ENCODE measurements at places on chromosomes 4 and X. TPM values are rescaled to one million over a fixed set of nuclear protein-coding genes. Genes with fewer than 3 reads are reported as not detected.

RAB39B gene
- total RNA-seq = 16.6 TPM

PI4K2B gene
- 15.3 TPM for total RNA-seq

MAGEA8 gene
- total RNA-seq = not detected

COX7B2 gene
- not detected for total RNA-seq

VCX3B gene
- not detected for total RNA-seq

OTUD5 gene
- total RNA-seq = 92.0 TPM

CPLX1 gene
- total RNA-seq = 0.64 TPM

ARMCX5 gene
- 12.2 TPM for total RNA-seq

GALNTL6 gene
- total RNA-seq = not detected

STATH gene
- total RNA-seq = not detected

COL4A6 gene
- total RNA-seq = not detected

PAGE1 gene
- not detected for total RNA-seq

PFKFB1 gene
- total RNA-seq = 0.78 TPM

CRMP1 gene
- total RNA-seq = not detected

MAGEC2 gene
- total RNA-seq = not detected

MXRA5 gene
- not detected for total RNA-seq

DNA sequence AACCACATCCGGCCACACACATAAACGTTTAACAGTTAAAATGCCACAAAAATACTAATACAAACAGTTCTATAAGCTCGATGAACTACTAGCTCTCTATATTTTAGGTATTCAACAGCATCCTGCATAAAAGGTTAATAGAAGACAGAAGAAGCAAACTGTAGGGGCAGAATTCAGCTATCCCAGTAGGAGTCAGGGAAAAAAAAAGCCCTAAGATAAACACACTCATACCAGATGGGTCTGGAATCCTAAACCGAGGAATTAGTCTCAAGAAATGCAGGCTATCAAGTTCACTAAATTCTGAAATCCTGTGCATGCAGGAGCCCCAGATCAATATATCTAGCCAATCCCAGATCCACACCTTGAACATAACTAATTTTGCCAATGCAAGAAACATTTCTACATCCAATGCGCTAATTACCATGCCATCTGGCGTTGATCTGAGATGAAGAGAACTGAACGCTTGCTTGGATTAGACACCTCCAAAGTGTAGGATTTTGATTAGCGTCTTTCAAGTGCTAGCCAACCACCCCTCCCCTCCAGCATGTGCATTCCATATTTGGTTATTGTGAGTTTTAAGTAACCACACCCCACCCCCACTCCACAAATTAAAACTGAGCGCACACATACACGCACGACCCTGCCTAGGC lies 512.2 kb upstream of the INTU start:
- DNase-seq = no peak

DNA sequence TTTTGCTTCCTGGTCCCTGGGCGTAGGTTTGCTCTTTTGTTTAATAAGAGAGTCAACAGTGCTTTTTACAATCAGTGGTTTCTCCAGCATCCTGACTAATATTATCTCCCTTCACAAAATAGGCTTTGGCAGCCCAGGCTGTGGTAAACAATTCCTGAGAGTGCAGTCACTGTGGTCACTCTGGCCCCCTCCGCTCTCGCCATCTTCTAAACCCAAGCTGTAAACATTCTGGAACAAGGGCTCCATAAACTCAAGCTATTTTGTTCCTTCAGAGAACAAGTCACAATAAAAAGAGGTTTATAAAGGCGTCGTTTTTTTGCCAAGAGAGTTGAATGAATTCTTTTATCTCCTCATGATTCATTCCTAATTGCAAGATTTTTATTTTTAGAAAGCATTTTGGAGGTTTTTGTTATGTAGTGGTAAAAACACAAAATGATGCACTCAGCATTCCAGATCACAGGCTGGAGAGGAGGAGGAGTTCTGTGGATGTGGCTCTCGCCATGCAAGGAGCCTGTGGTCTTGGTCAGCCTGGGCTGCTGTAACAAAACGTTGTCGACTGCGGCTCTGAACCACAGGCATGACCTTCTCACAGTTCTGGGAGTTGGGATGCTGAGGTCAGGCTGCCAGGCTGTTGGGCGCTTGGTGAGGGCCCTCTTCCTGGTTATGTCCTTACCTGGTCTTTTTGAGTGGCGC lies 486.4 kb upstream of the FAT1 start:
- no peak for DNase-seq

DNA sequence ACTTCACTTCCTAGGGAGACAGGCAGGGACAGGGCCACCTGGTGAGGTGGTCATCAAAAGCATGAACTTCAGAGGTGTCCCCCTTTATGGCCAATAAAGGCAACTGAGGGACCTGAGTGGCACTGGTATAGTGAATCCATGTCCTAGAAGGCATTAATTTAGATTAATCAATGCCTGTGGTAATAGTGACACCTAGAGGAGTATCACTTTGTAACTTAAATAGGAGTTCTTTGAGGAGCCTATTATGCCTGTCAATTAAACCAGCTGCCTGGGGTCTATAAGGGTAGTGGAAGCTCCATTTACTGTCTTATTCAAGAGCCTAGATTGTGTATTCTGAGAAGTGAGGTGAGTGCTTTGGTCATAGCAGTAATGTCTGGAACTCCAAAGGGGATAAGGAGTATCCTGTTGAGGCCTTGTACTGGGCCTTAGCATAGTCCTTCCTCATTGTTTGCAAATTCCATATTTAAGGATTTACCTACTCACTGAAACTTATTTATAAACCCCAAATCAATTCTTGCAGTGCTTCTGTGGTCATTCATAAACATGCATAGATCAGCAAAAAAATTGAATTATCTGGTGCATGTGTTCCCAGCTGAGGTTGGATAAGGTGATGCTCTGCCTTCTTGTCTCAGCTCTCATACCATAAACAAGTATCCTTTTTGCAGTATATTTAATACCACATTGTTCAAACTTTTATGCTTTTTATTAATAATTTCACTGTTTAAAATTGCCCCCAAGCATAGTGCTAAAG lies 213.8 kb upstream of the RADX start:
- no peak for DNase-seq

DNA sequence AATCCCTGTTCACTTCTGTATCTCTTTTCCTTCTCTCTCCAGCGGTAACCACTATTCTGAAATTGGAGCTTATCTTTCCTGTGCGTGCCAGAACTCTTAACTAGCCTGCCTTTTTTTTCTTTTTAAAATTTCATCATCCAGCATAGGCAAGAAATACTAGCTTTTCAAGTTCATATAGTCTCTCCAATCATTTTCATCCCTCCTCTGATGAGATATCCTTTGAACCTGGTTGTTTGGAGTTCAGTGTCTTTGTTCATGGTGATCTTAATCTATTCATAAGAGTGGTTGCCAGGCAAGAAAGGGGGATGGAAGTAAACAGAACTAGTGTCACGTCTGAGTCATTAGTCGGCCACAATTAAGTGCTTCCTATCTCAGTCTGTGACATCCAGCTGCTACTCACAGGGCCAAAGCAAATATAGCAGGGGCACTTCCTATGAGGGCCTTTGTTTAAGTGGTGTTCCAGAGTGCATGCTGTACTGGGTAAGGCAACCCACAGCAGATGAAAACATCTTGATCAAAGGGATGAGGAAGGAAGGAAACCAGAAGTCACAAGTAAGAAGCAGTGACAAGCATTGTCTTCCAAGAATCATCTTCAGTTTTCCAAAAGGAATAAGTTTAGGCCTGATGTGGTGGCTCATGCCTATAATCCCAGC lies 56.4 kb upstream of the XIAP start:
- DNase-seq = peak; percentile 59

GRCh38 chr4:146132445-146132844 lies 43.1 kb upstream of the LSM6 start:
- no peak for DNase-seq

DNA sequence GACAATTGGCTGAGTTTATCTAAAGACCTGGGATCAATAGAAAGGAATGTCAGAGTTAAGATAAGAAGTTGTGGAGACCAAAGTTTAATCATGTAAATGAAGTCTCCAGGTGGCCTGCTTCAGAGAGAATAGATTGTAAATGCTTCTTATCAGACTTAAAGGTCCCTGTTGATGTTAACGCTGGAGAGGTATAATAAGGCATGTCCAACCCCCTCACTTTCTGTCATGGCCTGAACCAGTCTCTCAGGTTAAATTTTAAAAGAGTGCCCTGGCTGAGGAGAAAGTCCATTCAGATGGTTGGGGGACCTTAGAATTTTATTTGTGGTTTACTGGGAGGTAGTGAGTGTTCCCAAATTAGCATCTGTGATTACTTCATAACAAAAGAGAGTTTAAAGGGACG lies 86.7 kb downstream of the AKAP4 start:
- no peak for DNase-seq

GRCh38 chr4:13367244-13367643 lies 116.9 kb downstream of the RAB28 start:
- no peak for DNase-seq

- no peak for DNase-seq
Observed at GRCh38 chr4:141643557-141643956, 7.2 kb downstream of the IL15 start.

DNA sequence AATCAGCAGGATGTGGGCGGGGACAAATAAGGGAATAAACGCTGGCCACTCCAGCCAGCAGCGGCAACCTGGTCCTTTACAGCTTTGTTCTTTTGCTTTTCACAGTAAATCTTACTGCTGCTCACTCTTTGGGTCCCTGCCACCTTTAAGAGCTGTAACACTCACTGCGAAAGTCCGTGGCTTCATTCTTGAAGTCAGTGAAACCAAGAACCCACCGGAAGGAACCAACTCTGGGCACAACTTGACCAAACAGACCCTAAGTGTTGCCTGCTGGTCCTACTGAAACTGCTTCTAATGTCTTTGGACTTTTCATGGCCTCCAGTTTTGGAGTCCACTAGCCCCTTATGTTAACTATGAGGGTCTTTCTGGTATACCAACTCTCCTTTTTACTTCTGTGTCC lies 566.2 kb upstream of the IGFBP7 start:
- no peak for DNase-seq

- DNase-seq = peak; percentile 13
Observed at GRCh38 chrX:43656005-43656494, at the start of gene MAOA. Gene MAOA, plus strand, starts transcription at chrX:43656299. Its CDS starts 43 bp downstream, at chrX:43656342.

- DNase-seq = no peak
Observed at GRCh38 chr4:110055158-110055768, 142.6 kb downstream of the EGF start.

DNA sequence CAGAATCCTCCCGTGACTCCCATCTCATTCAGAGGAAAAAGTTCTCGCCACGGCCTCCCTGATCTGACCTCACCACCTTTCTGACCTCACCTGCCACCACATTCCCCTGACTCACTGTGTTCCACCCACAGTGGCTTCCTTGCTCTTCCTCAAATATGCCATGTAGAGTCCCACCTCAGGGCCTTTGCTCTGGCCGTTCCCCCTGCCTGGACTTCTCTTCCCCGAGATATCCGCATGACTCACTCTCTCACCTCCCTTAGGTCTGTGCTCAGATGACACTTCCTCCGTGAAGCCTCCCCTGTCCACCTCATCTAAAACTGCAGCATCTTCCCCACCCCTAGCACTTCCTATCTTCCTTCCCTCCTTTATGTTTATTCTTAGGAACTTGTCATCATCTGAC lies 7.2 kb upstream of the TSPYL2 start:
- no peak for DNase-seq

DNA sequence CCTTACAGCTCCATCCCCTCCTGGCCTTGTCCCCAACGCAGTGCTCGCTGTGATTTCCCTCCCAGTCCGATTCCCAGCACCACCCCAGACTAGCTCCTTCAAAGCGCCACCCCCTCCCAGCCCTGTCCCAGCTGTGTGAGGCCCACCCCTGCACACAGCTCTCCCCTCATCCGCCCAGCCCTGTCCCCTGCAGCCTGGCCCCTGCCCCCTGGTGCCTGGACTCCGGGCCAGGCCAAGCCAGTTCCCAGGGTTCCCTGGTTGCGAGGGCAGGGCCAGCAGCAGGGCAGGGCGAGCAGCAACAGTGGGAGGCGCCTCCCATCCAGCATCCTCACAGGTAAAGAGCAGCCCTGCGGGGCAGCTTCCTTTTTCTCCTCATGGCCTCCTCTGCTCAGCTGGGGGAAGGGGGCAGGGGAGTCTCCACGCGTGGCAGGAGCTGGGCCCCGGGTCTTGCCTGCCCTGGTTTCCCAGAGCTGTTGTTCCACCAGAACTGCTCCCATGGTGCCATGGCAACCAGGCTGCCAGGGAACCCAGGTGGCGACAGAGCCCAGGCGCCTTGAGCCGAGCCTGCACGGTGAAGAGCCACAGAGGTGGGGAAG lies 24.8 kb downstream of the IQSEC2 start:
- DNase-seq = no peak

- DNase-seq = no peak
Observed at GRCh38 chrX:73412930-73413329, 33.9 kb upstream of the CDX4 start.

GRCh38 chrX:24242649-24243175 lies 71.2 kb downstream of the SUPT20HL2 start:
- DNase-seq = no peak

- DNase-seq = no peak
Observed at GRCh38 chr4:25743971-25744370, 88.3 kb downstream of the SLC34A2 start.

- no peak for DNase-seq
Observed at GRCh38 chr4:4871573-4872313, 12.3 kb downstream of the MSX1 start.

DNA sequence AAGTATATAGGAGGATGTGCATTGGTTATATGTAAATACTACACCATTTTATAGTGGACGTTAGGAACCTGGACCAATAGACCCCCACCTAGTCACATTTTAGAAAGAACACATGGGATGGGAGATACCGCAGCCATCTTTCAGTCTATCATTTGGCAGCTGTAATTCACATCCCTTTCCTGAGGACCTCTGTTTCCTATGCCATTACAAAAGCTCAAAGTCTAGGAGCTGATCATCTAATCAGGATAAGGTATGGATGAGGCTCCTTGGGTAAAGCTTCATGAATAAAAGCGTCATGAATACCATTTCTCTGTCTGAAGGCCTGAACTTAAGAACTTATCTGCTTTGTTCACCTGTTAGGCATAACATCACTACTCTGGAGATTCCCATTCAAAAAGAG lies 31.1 kb downstream of the OCIAD1 start:
- no peak for DNase-seq

DNA sequence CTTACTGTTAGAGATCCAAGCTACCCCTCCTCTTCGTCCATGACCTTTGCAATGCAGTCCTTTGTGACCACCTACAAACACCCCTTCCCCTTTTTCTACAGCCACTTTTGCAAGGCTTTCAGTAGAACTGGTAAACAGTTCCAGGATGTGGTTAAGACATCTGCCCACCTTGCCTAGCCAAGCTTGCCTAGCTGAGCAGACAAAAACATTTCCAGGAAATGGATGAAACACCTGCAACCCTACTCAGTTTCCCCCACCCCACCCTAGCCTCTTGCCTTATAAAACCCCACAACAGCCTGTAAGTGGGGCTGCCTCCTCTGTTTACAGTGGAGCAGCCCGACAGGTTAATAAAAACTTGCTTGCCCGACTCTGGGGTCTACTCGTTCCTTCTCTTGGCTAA lies 133.8 kb downstream of the ZC4H2 start:
- DNase-seq = peak; percentile 11

- no peak for DNase-seq
Observed at GRCh38 chr4:13860126-13860525, 232.6 kb upstream of the BOD1L1 start.

DNA sequence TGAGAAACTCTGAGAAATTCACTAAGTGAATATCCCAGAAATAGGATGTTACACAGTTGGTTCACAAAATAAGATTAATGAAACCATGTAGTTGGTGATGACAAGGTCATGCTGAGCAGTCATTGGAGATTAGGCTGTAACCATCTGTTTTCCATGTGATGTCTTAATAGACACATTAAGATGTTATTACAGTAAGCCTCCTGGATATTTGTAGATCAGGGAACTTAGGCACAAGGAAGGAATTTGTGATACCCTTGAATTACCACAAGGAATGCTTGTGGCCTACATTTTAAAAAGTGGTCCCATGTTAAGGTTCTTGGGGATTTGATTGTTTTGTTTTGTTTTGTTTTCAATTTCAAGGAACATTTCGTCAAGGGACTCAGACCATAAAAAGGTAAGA lies 185.6 kb upstream of the BANK1 start:
- DNase-seq = no peak

All from CD4-positive, alpha-beta memory T cell (primary cell).